ENCODE measurements at places on chromosomes 4 and X.

- DNase-seq = no peak
Observed at GRCh38 chr4:84529169-84529751, 30.2 kb upstream of the NKX6-1 start.

DNA sequence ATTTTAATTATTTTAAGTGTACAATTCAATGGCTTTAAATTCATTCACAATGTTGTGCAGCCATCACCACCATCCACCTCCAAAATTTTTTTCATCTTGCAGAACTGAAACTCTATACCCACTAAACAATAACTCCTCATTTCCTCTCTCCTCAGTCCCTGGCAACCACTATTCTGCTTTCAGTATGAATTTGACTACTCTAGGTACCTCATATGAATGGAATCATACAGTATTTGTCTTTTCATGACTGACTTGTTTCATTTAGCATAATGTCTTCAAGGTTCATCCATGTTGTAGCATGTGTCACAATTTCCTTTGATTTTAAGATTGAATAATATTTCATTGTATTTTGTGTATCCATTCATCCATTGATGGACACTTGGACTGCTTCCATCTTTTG lies 46.9 kb downstream of the KIF4A start:
- DNase-seq = no peak

- no peak for DNase-seq
Observed at GRCh38 chr4:162475246-162475645, 311.4 kb upstream of the FSTL5 start.

GRCh38 chr4:187444061-187444460 lies 551.5 kb upstream of the ZFP42 start:
- DNase-seq = no peak

GRCh38 chrX:40004921-40005291 lies 92.9 kb downstream of the BCOR start:
- DNase-seq = no peak

DNA sequence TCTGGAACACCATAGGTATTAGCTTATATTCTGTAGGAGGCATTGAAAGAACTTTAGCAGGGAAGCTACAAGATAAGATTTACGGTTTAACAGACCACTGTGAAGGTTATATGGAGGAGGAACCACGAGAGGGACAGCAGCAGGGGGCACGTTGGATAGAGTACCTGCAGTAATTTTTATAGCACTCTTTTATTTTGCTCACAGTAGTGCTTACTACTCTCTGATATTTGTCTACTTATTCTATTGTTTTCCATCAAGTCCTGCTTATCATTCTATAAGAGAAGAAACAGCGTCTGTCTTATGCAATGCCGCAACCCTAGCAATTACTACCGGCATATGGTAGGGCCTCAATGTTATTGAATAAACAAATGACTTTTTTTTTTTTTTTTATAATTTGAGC lies 122.5 kb downstream of the PCDH7 start:
- DNase-seq = no peak
